ENCODE measurements at places on chromosomes 2 and 18.

GRCh38 chr2:70823249-70823648, 2.9 kb upstream of the CLEC4F start:
- DNase-seq: no peak

DNA sequence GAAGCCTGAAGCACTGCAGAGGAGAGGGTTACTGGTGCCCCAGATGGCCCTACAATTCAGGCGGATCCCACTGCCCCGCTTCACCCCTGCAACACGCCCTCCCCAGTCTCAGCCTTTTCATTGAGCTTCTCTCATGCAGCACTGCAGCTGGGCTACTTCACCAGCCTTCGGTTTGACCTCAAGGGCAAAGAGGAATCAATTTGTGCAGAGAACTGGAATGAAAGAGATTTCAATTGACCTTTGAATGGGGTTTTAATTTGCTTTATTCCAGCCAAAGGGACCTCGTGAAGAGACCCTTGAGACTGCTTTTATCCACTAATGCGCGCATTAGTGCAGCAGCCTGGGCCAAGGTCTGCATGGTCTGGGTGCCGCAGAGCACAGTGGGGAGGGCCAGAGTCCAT, 8.8 kb upstream of the POMC start:
- DNase-seq: no peak

GRCh38 chr2:160603771-160604510, 110.3 kb upstream of the RBMS1 start:
- DNase-seq: no peak

GRCh38 chr2:6557737-6558136, 308.0 kb downstream of the CMPK2 start:
- no peak for DNase-seq

DNA sequence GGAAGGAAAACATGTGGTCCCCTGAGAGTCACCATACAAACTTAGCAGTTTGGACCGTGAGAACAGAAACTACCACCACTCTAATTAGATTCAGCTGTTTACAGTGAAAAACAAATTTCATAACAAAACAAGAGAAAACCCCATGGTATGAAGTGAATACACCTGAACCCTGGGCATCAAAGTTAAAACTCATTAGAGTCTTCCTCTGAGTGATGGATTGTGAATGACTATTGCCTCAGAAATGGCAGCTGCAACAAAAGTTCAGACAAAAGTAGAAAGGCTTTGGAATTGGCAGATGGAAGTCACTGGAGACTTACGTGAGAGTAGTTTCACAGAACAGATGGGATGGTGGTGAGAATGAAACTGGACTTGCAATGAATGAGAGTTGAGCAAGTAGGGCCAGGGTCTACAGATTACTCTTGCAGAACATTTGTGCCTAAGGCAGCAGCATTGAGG, 98.0 kb downstream of the AAK1 start:
- no peak for DNase-seq

DNA sequence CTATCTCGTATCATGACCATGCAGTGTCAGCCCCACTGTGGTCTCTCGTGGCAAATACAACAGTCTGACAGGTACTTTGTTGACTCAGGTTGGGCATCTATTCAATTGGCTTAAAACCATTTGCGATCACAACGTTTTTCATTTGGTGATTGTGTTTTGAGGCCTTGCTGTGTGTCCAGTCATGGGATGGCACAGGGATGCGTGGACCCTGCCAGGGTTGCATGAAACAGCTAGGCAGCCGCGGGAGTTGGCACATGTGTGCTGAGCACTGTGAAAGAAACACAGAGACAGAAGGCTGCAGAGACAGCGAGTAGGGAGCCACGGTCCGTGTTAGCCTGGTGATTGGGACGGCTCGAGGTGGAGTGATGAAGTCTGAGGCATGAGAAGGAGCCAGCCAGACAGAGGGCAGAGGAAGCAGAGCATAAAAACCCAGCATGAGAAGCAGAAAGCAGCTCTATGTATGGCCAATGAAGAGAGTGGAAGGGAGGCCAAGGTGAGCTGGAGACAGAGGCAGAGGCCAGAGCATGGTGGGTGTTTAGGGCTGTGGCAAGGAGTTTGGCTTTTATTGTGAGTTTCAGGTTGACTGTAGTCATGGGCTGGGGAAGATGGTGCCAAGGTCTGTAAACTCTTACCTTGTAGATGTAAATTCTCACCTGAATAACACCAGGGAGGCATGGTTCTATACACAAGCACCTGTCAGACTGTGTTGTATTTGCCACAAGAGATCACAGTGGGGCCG, 31.8 kb upstream of the IL1R1 start:
- DNase-seq: no peak

DNA sequence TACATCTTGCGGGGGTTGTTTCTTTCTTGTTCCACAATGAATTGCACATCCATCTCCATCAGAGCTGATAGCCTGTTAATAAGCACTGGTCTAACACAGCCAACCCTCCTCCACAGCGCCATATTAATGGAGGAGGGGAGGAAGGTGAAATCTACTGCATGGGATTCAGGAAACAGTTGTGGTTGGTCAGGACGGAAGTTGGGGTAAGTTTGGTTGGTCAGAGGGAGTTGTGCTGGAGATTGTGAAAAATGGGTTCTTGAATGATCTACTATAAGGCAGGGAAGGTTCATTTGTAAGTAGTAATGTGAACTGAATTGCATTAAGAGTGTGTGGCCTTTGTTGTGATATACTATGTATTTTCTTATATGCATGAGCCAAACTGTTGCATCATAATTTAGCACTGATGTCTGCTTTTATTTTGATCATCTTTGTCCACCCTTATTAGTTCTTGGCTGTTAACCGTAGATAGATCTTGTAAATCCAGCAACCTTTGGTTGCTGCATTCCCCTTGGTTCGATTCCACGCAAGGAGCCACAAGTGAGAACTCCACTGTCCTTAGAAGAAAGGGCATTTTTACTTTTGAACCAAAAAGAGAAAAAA, 150.6 kb upstream of the MAPRE2 start:
- DNase-seq: no peak

- DNase-seq: no peak
Observed at GRCh38 chr2:240107477-240107796, 28.7 kb downstream of the COPS9 start.

- peak; percentile 94 for DNase-seq
Observed at GRCh38 chr2:175167792-175168563, at the start of gene ATF2. ATF2 (minus strand) TSS chr2:175168203; CDS start chr2:175136443, 31,760 bp downstream.

DNA sequence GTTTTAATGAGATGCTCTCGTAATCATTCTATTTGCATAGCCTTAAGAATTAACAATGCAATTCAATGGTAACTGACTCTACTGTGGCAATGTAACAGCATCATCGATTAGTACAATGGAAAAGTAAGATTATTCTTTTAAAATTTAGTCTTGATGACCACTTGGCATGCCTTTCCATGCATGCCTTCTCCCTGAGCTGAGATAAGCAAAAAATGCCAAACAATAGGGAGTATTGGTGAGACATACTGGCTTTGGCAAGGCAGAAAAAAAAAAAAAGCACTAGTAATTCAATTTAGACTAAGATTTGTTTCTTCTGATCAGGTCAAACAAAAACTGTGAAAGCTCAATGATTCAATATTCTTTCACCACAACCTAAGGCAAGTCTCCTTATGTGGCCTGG, 110.8 kb upstream of the TRIB2 start:
- DNase-seq: no peak

DNA sequence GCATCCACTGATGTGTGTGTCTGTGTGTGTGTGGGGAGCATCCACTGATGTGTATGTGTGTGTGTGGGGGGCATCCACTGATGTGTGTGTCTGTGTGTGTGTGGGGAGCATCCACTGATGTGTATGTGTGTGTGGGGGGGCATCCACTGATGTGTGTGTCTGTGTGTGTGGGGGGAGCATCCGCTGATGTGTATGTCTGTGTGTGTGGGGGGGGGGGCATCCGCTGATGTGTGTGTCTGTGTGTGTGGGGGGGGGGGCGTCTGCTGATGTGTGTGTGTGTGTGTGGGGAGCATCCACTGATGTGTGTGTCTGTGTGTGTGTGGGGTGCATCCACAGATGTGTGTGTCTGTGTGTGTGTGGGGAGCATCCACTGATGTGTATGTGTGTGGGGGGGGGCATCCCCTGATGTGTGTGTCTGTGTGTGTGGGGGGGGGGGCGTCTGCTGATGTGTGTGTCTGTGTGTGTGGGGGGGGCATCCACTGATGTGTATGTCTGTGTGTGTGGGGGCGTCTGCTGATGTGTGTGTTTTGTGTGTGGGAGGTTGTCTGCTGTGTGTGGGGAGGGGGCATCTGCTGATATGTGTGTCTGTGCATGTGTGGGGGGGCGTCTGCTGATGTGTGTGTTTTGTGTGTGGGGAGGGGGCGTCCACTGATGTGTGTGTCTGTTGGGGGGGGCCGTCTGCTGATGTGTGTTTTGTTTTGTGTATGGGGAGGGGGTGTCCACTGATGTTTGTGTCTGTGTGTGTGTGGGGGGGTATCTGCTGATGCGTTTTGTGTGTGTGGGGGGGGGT, 125.9 kb downstream of the NFATC1 start:
- DNase-seq: no peak

DNA sequence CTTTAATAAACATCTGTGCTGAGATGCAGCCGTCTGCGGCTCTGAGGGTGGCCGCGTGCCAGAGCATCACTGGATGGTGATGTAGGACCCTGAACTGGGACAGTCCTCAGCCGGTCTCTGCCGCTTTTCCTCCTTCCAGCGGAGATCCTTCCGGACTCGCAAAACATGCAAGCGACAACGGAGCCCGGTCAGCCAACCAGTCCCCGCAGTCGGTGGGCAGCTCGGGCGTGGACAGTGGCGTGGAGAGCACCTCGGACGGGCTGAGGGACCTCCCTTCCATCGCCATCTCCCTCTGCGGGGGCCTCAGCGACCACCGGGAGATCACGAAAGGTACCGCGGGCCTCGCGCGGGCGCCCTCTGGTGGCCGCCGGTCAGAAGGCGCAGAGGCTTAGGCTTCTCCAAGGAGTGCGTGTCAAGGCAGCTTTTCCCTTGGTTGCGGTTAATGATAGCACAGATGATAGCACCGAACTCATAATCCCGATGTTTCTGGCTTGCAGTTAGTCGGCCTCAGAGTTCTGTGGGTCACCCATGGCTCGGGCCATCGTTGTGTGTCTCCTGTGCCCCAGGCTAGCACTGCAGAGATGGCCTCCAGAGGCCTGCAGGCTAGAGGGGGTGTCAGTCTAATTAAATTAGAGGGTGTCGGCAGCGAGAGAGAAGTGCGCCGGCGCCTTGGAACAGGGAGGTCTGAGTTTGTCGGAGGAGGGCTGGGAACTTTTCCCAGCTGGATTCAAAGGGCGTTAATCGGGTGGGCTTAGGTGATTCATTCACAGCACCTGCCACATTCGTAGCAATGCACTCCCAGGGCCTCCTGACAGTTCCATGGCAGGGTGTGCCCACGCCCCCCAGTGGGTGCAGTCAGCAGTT, 38.5 kb downstream of the LPIN1 start:
- DNase-seq: peak; percentile 80

GRCh38 chr2:75064691-75065396, 106.4 kb downstream of the POLE4 start:
- DNase-seq: peak; percentile 48

GRCh38 chr2:65370387-65371073, 61.9 kb downstream of the SPRED2 start:
- peak; percentile 15 for DNase-seq

- DNase-seq: no peak
Observed at GRCh38 chr2:161321944-161322648, 13.9 kb downstream of the PSMD14 start.

DNA sequence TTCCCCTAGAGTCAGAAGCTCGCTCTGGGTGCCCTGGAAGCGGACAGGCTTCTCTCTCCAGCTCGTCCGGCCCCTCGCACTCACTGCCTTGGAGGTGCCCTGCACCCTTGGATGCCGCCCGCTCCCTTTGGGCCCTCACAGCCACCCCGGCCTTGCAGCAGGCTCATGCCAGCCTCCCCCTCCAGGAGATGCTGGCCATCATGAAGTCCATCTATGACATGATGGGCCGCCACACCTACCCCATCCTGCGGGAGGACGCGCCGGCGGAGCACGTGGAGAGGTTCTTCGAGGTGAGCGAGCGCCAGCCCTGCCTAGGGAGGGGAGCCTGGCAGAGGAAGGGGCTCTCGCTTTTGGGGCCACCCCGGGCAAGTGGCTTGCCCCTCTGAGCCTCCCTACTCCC, 20.3 kb upstream of the FAHD2A start:
- DNase-seq: no peak

DNA sequence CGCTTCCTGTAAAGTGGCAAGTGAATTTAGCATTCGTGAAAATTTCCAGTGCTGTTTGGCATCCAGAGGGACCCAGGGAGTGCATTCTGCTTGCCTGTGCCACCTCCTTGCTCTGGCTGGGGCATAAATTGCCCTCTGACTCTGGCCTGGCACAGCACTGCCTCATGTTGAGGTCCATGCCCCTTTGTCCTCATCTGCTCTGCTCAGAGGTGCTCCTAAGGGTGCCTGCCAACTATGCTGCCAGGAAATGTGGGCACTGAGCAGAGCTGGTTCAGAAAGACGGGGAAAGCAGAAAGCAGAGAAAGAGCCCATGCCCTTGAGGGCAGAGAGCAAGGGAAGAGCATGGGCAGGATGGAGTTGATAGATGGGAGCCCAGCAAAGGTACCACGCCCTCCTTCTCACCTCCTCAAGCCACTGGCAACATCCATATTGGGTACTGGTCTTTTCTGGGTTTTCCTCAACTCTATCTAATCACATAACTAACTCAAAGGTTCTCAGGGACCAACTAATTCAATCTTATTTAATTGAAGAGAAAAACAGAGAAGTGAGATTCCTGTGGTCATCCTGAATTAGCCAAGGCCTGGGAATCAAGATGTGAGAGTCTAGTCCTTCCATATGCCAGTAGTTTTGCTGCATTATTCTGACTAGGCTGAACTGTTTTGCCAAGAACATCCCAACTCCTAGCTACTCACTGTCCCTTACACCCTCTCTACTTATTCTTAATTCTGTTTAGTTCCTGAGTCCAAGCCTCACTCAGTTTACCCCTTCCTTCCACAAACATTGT, 441.5 kb upstream of the TNP1 start:
- DNase-seq: no peak

GRCh38 chr2:73285159-73285739, 971 bp upstream of the FBXO41 start:
- DNase-seq: no peak

DNA sequence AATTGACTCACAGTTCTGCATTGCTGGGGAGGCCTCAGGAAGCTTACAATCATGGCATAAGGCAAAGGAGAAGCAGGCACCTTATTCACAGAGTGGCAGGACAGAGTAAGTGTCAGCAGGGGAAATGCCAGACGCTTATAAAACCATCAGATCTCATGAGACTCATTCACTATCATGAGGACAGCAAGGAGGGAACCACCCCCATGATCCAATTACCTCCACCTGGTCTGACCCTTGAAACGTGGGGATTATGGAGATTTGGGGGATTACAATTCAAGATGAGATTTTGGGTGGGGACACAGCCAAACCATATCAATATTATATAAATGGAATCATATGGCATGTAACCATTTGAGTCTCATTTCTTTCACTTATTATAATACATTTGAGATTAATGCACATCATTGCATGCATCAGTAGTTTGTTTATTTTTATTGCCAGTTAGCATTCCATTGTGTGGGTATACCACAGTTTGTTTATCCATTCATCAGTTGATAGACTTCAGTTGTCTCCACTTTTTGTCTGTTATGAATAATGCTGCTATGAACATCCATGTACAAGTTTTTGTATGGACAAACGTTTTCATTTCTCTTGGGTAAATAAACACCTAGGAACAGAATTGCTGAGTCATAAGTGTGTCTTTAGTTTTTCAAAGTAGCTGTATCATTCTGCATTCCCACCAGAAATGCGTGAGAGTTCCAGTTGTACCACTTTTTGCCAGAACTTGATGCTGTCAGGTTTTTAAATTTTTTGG, 5.8 kb upstream of the SRBD1 start:
- DNase-seq: no peak
